ENCODE measurements at places on chromosomes 2 and 18. TPM values are rescaled to one million over a fixed set of nuclear protein-coding genes. Genes with fewer than 3 reads are reported as not detected.

GRCh38 chr2:172181840-172182239 is 79.1 kb upstream of the DLX2 start:
- no peak for DNase-seq

Gene AGXT
- not detected for total RNA-seq

Gene DYNC2LI1
- total RNA-seq, result 8.9 TPM

DNA sequence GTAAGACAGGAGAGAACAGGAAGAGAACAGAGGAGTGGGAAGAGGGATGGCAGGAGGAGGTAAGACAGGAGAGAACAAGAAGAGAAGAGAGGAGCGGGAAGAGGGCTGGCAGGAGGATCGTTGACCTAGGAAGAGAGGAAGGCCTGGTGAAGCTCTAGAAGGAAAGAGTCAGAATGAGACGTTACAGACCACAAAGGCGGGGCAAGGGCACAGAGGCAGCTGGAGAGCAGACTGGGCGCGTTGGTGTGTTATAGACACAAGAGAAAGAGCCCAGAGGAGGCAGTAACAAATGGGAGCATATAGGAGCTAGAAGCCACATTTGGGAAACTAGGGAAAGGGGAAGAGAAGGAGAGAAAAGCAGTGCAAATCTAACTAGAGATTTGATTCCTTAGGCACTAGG is 26.6 kb downstream of the PTRHD1 start:
- no peak for DNase-seq

Gene RETSAT
- 59.1 TPM for total RNA-seq

GRCh38 chr2:33605056-33605455 is 6.0 kb upstream of the FAM98A start:
- DNase-seq, result no peak

Gene INHBB
- 1.8 TPM for total RNA-seq

- DNase-seq, result no peak
Measured at GRCh38 chr2:223585666-223586065, 16.5 kb downstream of the SCG2 start.

GRCh38 chr2:173898178-173898668 is 67.0 kb downstream of the SP3 start:
- DNase-seq, result no peak

DNA sequence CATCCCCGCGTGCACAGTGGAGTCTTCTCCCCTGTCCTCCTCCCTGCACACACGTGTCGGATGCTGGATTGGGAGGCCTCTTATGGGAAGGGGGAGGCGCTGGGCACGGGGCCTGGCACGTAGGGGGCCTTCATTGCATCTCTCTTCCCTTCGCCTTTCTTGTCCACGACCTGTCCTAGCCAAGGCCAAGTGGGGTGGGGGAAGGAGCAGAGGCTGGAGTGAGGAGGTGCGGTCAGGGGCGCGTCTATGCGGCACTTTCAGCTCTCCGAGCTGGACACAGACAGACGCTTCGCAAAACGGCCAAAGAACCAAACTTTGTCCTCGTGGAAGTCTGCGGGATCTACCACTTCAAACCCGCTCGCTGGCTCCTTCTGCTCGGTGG is 13.4 kb downstream of the ALPG start:
- no peak for DNase-seq

GRCh38 chr18:48208432-48209140 is 200.6 kb downstream of the ZBTB7C start:
- DNase-seq, result no peak

Gene SAG
- total RNA-seq, result not detected

- no peak for DNase-seq
Measured at GRCh38 chr2:215777465-215778044, 235.8 kb downstream of the MREG start.

DNA sequence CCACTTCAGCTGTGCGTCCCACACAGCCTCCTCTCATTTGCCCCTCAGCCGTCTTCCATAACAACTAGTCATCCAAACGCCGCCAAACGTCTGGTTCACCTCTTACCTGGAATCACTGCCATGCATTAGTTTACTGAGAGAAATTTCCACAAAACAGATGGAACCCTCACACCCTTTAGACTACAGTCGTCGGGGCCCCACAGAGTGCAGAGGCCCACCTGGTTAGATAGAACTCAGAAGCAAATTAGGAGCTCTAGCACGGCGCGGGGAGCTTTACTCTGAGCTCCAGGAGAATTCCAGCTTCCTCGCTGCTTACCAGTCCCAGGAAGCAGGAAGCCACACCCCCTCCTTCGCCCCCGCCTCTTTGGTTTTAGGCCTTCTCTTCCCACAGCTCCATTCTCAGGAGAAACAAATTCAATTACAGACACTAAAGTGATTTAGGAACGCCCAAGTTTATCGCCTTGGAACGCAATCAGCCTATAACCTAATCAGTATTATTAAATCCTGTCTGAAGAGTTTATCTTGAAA is 9.4 kb downstream of the RNU2-63P start:
- no peak for DNase-seq

DNA sequence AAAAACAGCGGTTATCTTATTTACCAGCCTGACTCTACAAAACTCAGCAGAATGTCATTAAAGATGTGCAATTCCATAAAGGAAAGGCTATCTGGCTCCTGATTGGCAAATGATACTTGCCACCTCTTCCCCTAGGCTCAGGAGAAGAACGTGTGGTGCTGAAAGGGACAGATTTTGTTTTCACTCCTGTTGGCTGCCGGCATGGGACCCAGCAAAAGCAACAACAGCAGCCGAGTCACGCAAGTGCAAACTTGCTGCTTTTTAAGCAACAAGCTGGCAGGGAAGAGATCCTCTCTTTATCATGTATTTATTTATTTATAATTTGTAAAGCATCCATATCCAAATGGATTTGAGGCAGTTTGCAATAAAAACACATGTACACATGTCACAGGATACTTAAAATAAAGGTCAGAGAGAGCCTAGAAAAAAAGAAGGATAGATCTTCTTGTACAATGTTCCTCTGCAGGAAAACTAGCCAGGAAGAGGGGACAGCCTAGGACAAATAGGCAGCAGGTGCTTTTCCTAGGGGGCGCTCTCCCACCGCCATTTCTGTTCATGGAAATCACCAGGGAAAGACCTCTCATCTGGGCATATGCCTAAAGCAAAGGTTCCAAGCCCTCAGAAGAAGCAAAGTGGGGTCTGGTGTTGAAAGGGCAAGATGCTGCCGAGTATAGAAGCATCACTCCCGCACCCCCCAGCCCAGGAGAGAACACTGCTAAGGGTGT is 799.3 kb downstream of the BCL11A start:
- DNase-seq, result no peak

DNA sequence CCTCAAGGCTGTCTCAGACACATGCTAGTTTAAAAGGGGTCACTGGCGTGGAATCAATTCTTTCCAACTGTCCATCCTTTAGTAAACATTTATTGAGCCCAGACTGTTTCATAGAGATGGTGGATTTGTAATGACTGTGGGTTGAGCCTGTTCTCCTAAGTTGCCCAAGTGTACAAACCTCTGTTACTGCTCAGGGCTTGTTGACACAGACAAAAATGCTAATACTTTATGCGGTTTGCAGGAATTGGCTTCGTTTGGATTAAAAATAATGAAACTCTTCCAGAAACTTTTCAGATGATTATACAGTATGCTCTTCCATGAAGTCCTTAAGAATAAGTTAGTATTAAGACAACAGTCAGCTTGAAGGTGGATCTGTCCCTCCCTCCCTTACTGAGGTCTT is 83.6 kb upstream of the MGAT5 start:
- DNase-seq, result no peak

DNA sequence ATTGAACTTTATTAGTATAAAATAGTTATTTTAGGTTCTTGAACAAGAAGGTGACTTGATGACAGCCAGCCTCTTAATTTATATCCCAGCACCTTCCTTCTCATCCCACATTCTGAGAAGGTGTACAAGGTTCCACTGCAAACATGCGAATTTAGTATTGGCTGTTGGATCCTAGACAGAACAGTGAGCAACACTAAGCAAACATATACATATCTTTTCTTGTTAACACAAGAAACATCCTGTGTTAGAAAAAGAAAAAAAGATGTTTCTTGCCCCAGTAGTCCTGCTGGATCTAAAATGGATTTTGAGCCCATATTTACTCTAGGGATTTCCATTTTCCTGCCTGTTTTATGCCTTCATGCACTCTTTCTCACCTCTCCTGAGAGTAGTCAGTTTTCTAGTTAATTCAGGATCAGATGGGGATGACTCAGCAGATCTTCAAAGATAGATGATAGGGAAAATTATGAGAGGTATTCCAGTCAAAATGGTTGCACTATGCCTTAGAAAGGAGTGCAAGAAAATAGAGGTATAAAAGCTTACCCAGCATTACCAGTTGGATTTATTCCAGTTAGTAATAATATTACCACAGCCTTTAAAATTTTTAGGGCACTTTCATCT is 336.5 kb downstream of the MEIS1 start:
- no peak for DNase-seq

Gene C2orf66
- 0.27 TPM for total RNA-seq

DNA sequence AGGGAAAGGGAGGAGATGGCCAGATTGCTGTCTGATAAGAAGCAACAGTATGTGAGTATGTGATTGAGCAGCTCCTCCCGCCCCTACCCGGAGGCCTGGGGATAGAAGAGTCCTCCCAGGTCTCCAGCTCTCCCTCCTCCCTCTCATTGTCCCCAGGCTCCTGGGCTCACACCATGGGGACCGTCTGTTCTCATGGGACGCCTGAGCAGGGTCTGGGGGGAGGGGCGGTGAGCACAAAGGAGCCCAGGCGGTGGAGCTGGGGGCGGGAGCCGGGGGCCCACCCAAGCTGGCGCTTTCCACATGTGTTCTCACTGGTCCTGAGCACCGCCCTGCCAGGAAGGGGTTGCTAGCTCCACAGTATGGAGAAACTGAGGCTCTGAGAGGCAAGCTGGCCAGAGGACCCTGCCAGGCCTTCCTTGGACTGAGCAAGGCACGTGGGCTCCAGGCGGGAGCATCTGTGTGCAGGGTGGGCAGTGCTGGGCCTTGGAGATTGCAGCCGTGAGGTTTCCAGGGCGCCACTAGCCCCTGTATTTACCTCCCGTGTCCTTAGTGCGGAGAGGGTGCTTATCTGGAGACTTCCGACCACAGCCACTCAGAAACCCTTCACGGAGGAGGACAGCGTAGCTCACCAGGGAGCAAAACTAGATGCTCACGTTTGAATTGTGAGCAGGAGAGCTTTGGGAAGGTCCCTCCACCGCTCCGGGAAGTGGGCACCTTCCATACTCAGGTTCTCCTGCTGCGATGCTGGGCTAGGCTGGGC is 37.4 kb downstream of the PDIA6 start:
- DNase-seq, result no peak

Gene CCDC68
- total RNA-seq, result 2.9 TPM

- DNase-seq, result peak; percentile 92
Measured at GRCh38 chr2:215712219-215712868, 276.5 kb upstream of the FN1 start.

- no peak for DNase-seq
Measured at GRCh38 chr18:73563901-73564472, 583.6 kb downstream of the FBXO15 start.

DNA sequence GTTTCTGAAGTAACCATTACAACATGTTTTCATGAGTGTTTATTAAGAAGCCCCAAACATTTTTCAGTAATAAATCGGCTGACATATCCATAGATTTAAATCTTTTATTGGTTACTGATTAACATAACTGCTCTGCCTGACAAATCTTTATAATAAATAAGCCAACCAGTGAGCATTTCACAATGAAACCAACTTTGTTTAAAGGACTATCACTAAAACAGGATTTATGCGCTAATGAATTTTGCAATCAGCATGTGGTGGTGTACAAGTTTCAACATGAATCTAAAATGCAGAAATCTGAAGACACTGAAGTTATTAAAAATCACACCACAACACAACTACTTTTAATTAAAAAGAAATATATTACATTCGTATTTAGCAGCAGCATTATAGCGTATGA is 166.7 kb downstream of the MEIS1 start:
- no peak for DNase-seq

GRCh38 chr2:108787216-108787541 is 608 bp downstream of the CCDC138 start:
- no peak for DNase-seq

- no peak for DNase-seq
Measured at GRCh38 chr2:212311807-212312404, 226.7 kb downstream of the ERBB4 start.

Gene ST6GAL2
- not detected for total RNA-seq

Gene TYW5
- 8.9 TPM for total RNA-seq

Gene PLEK
- total RNA-seq, result 0.11 TPM

Gene KLHL30
- not detected for total RNA-seq

DNA sequence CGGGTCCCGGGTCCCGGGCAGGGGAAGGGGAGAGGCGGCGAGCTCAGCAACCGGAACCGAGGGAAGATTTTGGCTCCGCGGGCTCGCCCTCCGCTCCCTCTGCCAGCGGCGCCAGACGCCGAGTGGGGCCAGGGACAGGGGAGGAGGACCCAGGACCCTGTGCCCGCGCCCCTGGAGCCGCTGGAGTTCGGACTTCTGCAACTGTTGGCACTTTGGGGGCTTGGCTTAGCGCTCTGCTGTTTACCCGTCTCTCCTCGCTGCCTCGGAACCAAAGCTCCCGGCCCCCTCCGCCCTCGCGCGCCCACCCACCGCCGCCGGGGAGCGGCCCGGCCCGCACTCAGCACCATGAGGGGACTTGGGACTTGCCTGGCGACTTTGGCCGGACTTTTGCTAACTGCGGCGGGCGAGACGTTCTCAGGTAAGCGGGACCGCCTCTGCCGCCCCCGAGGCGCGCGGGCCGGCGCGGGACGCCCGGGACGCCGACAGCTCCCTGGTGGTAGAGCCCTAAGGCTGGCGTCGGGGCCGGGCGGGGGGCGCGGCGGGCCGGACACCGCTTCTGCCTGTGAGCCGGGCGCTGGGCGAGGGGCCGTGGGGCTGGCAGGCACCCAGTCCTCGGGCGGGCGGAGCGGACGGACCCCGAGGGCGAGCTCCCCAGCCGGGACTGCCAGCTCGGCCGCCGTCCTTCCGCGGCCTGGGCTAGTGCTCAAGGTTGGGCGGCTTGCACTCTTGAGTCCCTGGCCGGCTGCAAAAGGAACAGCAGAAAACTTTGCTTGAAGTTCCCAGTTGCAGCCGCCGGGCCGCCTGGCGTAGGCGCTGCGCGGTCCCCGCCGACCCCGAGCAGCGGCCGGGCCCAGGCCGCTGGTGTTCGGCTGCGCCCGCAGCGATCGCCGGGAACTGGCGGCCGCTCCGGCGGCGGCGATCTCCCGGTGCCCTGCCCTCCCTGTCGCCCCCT is 634 bp downstream of the PTPRM start:
- peak; percentile 65 for DNase-seq

Data from endothelial cell of umbilical vein (primary cell).